ENCODE measurements at places on chromosomes 1 and 21. TPM values are rescaled to one million over a fixed set of nuclear protein-coding genes. Genes with fewer than 3 reads are reported as not detected.

MAEL gene
- total RNA-seq = not detected

RNF186 gene
- not detected for total RNA-seq

AIRE gene
- total RNA-seq = not detected

DEPDC1 gene
- total RNA-seq = not detected

WNT4 gene
- not detected for total RNA-seq

SGIP1 gene
- total RNA-seq = 47.4 TPM

RGS21 gene
- not detected for total RNA-seq

MECR gene
- total RNA-seq = 32.0 TPM

DNA sequence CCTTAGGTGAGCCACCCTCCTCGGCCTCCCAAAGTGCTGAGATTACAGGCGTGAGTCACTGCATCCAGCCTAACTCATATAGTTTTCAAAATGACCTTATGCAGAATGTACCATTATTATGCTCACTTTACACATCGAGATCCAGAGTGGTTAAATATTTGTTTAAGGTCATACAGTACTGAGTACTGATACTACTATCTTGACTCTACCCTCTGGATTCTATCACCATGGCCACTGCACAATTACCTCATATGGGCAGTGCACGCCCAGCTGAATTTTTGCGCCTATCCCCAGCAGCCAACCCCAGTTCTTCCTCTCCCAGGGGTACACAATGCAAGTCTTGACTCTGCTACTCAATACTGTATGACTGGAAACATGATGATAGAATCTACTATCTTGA lies 56.7 kb downstream of the EDARADD start:
- no peaks in the 10 kb centered on the region for H3K27me3 ChIP-seq
- no peak for DNase-seq
- no peak overlapping the region for H3K4me3 ChIP-seq
- no peaks in the 10 kb centered on the region for H3K4me1 ChIP-seq

GRCh38 chr1:6646499-6647148 lies 22.0 kb downstream of the THAP3 start:
- no peak for DNase-seq
- no peaks in the 10 kb centered on the region for H3K4me1 ChIP-seq
- no peaks in the 10 kb centered on the region for H3K27me3 ChIP-seq
- peaks cover 19% of the 10 kb centered on the region for H3K36me3 ChIP-seq

GRCh38 chr1:161200421-161200991 lies 1.7 kb upstream of the ADAMTS4 start:
- no peaks in the 10 kb centered on the region for H3K36me3 ChIP-seq
- H3K27ac ChIP-seq = peak overlapping the region; percentile 99
- H3K27me3 ChIP-seq = no peaks in the 10 kb centered on the region

DNA sequence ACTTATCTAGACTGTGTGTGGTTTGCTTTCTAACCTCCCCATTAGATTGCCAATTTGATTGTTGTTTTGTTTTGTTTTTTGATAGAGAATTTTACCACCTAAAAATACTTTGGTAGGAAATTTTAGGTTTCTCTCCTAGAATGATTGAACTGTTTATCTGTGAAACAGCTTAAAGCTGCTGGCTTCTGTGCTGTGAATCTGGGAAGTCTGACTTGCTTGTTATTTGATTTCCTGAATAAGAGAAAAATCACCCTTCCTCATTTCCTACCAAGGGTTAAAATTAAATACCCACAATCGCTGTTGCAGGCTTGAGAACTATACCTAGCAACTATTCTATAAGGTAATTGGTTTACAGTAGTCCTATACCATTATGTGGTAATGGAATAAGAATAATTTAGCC lies 198.9 kb upstream of the CACYBP start:
- H3K27ac ChIP-seq = no peak overlapping the region
- H3K4me3 ChIP-seq = peak overlapping the region; percentile 82
- no peaks in the 10 kb centered on the region for H3K4me1 ChIP-seq
- no peaks in the 10 kb centered on the region for H3K36me3 ChIP-seq

- no peaks in the 10 kb centered on the region for H3K4me1 ChIP-seq
- no peak for DNase-seq
- H3K4me3 ChIP-seq = no peak overlapping the region
- no peaks in the 10 kb centered on the region for H3K36me3 ChIP-seq
- no peaks in the 10 kb centered on the region for H3K27me3 ChIP-seq
Observed at GRCh38 chr1:25209516-25209915, 22.8 kb downstream of the SYF2 start.

- H3K36me3 ChIP-seq = no peaks in the 10 kb centered on the region
- no peaks in the 10 kb centered on the region for H3K4me1 ChIP-seq
- DNase-seq = no peak
- H3K27ac ChIP-seq = no peak overlapping the region
Observed at GRCh38 chr1:221573756-221574155, 168.1 kb downstream of the DUSP10 start.

- H3K4me1 ChIP-seq = no peaks in the 10 kb centered on the region
- no peak overlapping the region for H3K27ac ChIP-seq
- no peaks in the 10 kb centered on the region for H3K27me3 ChIP-seq
- peaks cover 46% of the 10 kb centered on the region for H3K36me3 ChIP-seq
- H3K4me3 ChIP-seq = no peak overlapping the region
- no peak for DNase-seq
Observed at GRCh38 chr1:26945728-26946127, 14.5 kb downstream of the KDF1 start.

- no peak overlapping the region for H3K4me3 ChIP-seq
- DNase-seq = no peak
- no peaks in the 10 kb centered on the region for H3K36me3 ChIP-seq
- H3K4me1 ChIP-seq = no peaks in the 10 kb centered on the region
- H3K27ac ChIP-seq = no peak overlapping the region
Observed at GRCh38 chr1:222233444-222234158, 314.3 kb downstream of the HHIPL2 start.

GRCh38 chr1:82019508-82019907 lies 218.8 kb downstream of the ADGRL2 start:
- no peak for DNase-seq
- H3K36me3 ChIP-seq = no peaks in the 10 kb centered on the region
- H3K4me3 ChIP-seq = no peak overlapping the region
- H3K27ac ChIP-seq = no peak overlapping the region
- H3K4me1 ChIP-seq = no peaks in the 10 kb centered on the region

- DNase-seq = no peak
- no peak overlapping the region for H3K27ac ChIP-seq
- no peak overlapping the region for H3K4me3 ChIP-seq
Observed at GRCh38 chr1:60386249-60386648, 312.7 kb upstream of the C1orf87 start.

- no peaks in the 10 kb centered on the region for H3K36me3 ChIP-seq
- H3K27ac ChIP-seq = no peak overlapping the region
- peaks cover 32% of the 10 kb centered on the region for H3K4me1 ChIP-seq
- H3K4me3 ChIP-seq = no peak overlapping the region
- no peaks in the 10 kb centered on the region for H3K27me3 ChIP-seq
Observed at GRCh38 chr1:69570356-69570755, 2.6 kb downstream of the LRRC7 start.

- no peak overlapping the region for H3K27ac ChIP-seq
- H3K36me3 ChIP-seq = peaks cover 51% of the 10 kb centered on the region
- H3K27me3 ChIP-seq = no peaks in the 10 kb centered on the region
- H3K4me1 ChIP-seq = no peaks in the 10 kb centered on the region
- DNase-seq = no peak
Observed at GRCh38 chr21:46562964-46563607, 41.8 kb downstream of the S100B start.

DNA sequence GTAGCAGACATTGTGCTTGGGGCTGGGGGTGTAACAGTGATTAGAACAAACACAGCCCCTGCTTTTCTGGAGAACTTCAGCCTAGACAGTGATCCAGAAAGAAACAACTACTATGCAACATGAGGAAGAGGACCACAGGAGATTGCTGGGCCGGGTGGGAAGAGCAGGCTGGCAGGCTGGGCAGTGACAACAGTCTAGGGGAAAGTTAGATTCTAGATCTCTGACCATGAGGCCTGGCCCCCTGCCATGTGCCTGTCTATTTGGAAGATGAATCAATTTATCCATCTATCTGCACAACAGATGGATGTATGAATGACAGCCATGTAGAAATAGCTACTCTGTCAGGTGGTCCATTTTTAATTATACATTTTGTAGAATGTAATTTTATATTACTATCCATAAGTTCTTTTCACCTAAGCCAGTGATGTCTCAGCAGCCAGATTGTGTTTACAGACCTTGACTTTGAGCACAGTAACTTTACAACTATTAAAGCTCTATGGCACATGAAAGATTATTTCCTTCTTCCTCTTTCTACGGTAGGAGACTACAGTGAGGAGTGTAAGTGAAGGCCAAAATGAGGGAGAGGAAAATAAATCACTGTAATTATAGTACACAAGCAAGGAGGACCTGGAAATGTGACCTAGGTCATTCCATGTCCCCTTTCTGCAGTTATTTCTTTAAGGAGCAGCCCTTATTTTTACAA lies 15.5 kb downstream of the CLIC6 start:
- H3K27me3 ChIP-seq = no peaks in the 10 kb centered on the region
- no peak overlapping the region for H3K27ac ChIP-seq
- DNase-seq = no peak
- H3K4me1 ChIP-seq = no peaks in the 10 kb centered on the region
- no peak overlapping the region for H3K4me3 ChIP-seq

- no peaks in the 10 kb centered on the region for H3K36me3 ChIP-seq
- no peak overlapping the region for H3K27ac ChIP-seq
- H3K4me3 ChIP-seq = no peak overlapping the region
- H3K27me3 ChIP-seq = no peaks in the 10 kb centered on the region
Observed at GRCh38 chr1:115123116-115123515, 33.8 kb upstream of the TSPAN2 start.

DNA sequence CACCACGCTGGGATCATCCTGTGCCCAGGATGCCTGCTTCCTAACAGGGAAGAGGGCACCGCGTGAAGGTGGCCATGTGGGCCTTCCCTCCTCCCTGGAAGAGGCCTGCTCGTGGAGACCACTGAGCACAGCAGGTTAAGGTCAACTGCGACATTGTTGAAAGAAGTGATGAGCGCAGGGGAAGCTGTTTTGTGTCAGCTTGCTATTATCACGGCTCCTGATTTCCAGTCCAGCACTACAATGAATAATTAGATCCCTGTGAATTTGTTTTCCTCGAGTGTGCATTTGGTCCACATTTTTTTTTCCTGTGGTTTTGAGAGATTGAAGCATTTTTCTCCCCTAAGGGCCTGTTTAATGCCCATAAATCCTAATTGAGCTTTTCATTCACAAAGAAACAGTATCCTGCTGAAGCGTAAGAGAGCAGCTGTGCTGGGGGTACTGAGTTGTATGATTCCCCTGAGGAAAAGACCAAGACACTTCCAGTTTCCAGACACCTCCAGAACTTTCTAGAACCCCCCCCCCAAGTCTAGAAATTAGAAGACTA lies 204.9 kb downstream of the KCNJ6 start:
- H3K4me1 ChIP-seq = peaks cover 21% of the 10 kb centered on the region
- no peaks in the 10 kb centered on the region for H3K27me3 ChIP-seq
- peak overlapping the region; percentile 15 for H3K4me3 ChIP-seq
- H3K36me3 ChIP-seq = no peaks in the 10 kb centered on the region
- DNase-seq = no peak

DNA sequence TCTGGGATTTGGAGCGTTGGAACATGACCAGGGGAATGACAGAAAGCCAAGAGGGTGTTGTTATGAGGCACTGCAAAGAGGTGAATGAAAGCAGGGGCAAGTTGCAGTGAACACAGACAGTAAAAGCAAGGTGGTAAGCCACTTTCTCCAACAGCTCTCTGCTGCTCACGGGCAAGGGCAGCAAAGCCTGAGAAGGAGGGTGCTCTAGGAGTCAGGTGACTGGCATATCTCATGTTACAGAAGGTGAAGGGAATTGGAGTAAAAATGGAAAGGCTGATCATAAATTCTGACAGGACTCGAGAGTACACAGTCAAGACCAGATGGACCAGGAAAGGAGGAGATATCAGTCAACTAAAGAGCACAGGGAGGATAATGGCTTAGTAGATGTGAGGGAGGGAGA lies 14.5 kb downstream of the VAV3 start:
- no peaks in the 10 kb centered on the region for H3K27me3 ChIP-seq
- no peaks in the 10 kb centered on the region for H3K36me3 ChIP-seq
- no peak for DNase-seq
- H3K27ac ChIP-seq = no peak overlapping the region
- H3K4me1 ChIP-seq = no peaks in the 10 kb centered on the region

DNA sequence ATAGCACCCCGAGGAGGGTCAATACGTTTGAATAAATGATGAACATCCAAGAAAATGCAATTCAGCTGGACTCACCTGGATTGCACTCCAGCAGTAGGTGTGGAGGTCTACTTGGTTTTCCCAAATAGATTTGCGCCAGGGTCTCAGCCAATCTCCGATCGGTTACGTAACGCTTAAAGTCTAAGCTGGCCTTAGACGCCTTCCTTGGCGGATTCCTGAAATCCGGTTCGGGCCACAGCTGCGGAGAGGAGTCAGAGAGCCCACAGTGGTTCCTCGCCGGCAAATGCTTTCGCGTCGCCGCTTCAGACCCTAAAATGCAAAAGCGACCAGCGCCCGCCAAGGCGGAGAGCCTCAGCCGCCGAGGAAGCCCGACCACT lies 322 bp downstream of the TFB2M start:
- H3K36me3 ChIP-seq = no peaks in the 10 kb centered on the region
- no peak for DNase-seq
- H3K4me1 ChIP-seq = peaks cover 33% of the 10 kb centered on the region

- no peak overlapping the region for H3K4me3 ChIP-seq
- H3K4me1 ChIP-seq = no peaks in the 10 kb centered on the region
- no peak for DNase-seq
- H3K27me3 ChIP-seq = no peaks in the 10 kb centered on the region
Observed at GRCh38 chr1:19804831-19805251, 5.1 kb upstream of the TMCO4 start.

- H3K27ac ChIP-seq = no peak overlapping the region
- H3K4me3 ChIP-seq = peak overlapping the region; percentile 24
- no peaks in the 10 kb centered on the region for H3K36me3 ChIP-seq
- H3K4me1 ChIP-seq = peaks cover 26% of the 10 kb centered on the region
Observed at GRCh38 chr1:14140831-14141401, 440.9 kb downstream of the PRDM2 start.

GRCh38 chr1:67979532-67979931 lies 70.9 kb downstream of the DIRAS3 start:
- H3K36me3 ChIP-seq = no peaks in the 10 kb centered on the region
- H3K4me1 ChIP-seq = no peaks in the 10 kb centered on the region
- H3K27ac ChIP-seq = no peak overlapping the region
- H3K27me3 ChIP-seq = no peaks in the 10 kb centered on the region

DNA sequence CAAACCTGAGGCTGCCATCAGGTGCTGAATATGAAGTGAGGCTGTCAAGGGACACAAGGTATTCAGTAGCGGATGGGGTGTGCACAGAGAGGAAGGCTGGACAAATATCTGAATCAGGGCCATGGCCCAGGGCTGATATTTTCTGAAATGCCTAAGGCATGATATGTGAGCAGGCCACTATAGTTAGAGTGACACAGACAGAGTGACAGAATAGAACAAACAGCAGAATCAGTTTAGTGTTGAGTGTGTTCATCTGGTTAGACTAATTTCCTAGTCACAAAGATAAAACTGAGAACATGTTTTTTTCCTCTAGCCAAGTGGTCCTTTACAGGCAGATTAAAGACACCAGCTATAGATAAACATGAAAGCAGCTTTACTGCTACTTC lies 3.9 kb downstream of the OVAAL start:
- H3K36me3 ChIP-seq = no peaks in the 10 kb centered on the region
- H3K27ac ChIP-seq = peak overlapping the region; percentile 81
- no peak for DNase-seq
- H3K4me3 ChIP-seq = no peak overlapping the region

Data from thoracic aorta (tissue), 2 donors.